ENCODE measurements at places on chromosomes 5 and 9.
A peak's percentile ranks its signal among the peaks of the same experiment; 100 is the strongest.

- DNase-seq: no peak
These were observed 138.0 kb downstream of the ADAMTSL1 start for GRCh38 chr9:18611971-18612370.

DNA sequence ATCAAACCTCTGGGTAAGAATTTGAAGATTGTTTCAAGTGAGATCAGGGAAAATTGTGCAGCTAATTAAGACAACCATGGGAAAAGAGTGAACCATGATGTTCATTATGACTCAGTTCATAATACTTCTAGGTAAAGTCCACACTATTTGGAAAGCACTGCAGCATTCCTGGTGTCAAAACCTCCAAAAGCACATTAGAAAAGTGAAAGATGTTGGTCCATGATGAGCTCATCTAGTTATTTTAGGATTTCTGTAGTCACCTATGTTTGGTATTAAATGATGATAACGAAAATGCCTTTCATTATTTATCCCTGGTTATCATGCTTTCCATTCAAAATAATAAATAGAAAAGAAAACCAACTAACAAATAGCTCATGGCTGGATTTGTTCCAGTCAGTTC lies 49.1 kb downstream of the PTCD2 start:
- DNase-seq: no peak

GRCh38 chr5:151095341-151096000 lies 14.6 kb upstream of the TNIP1 start:
- DNase-seq: no peak

DNA sequence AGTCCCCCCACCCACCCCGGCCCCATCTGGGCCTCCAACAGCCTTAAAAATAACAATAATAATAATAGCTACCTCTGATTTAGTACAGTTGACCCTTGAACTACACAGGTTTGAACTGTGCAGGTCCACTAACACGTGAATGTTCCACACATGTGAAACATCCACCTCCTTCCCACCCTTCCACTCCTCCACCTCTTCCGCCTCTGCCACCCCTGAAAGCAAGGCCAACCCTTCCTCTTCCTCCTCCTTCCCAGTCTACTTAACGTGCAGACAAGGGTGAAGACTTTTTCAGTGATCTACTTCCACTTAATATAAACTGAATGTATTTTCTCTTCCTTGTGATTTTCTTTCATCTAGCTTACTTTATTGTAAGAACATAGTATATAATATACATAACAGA lies 10.8 kb downstream of the PDGFRB start:
- no peak for DNase-seq

DNA sequence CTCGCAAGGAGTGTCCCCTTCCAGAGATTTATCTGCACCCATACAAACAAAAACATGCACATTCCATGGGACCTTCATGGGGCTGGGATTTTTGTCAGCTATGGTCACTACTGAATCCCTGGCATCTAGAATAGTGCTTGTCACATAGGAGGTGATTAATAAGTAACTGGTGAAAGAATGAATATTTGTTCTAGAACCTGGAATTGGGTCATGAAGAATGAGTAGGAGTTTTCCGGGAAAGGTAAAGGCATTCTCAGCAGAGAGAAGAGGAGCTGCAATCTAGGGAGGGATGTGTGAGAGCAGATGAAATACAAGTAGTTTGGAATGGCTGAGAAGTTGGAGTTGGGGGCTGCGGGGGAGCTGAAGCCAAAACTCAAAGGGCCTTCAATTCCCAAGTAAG lies 2.8 kb upstream of the LMAN2 start:
- DNase-seq: no peak

GRCh38 chr5:91491229-91491628 lies 108.1 kb upstream of the ARRDC3 start:
- no peak for DNase-seq

- no peak for DNase-seq
These were observed 208.4 kb downstream of the PDE4D start for GRCh38 chr5:59685191-59685530.

- DNase-seq: peak; percentile 51
These were observed 40.6 kb upstream of the ZNG1F start for GRCh38 chr9:41229408-41230401.

- DNase-seq: no peak
These were observed 34.8 kb downstream of the HMGXB3 start for GRCh38 chr5:150035139-150035895.

GRCh38 chr9:130987738-130988399 lies 21.1 kb upstream of the LAMC3 start:
- no peak for DNase-seq

DNA sequence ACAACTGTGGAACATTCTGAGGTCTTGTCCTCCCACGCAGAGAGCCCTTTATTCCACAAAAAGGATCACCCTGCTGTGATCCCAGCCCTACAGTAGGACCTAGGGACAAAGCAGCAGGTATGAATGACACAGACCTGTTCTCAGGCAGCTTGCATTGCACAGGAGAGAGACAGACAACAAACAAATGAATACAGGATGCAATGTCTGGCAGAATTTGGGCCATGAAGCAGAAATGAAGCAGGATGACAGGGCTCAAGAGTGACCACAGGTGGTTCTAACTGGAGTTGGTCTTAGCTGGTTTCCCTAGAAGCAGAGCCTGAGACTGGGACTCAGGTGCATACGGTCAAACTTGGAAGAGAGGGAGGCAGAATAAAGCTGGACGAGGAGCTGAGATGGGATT lies 388.8 kb downstream of the CDK5RAP2 start:
- DNase-seq: no peak

DNA sequence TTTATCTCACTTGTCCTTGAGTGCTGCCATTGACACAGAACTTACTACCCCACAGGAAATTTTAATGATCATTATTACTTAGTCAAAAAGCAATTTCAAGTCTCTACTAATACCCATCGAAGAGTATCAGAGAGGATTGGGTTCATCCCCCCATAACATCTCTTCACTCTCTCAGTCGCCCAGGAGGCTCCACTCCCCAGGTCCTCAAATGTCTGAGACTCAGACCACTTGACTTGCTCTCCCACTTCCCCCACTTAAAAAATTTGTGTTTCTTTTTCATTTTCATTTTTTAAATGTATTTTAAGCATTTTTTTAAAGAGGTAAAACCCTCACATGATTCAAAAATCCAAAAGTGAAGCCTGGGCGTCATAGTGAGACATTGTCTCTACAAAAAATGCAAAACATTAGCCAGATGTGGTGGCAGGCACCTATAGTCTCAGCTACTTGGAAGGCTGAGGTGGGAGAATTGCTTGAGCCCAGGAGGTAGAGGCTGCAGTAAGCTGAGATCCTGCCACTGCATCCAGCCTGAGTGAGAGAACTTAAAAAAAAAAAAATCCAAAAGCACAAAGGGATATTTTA lies 56.8 kb upstream of the TRAF1 start:
- no peak for DNase-seq

DNA sequence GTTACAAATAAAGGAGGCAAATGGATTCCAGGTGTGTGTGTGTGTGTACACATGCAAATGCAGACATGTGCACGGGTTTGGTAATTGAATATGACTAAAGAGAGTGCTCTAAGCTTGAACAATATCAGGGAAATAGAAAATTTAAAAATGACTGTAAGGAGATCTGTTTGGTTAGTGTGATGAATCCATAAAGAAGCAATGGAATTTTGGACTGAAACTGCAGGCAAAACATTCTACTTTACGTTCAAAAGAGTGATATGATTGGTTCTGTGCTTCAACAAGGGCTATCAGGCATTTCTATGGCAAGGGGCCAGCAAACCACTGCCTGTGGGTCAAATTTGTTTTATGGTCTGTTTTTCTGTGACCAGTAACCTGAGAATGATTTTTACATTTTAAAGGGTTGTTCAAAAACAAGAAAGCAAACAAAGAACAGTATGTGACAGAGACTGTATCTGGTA lies 332.8 kb upstream of the KLF9 start:
- no peak for DNase-seq

- peak; percentile 12 for DNase-seq
These were observed 46.7 kb downstream of the IL31RA start for GRCh38 chr5:55897905-55898304.

- no peak for DNase-seq
These were observed 79.8 kb downstream of the KLF4 start for GRCh38 chr9:107409581-107410389.

DNA sequence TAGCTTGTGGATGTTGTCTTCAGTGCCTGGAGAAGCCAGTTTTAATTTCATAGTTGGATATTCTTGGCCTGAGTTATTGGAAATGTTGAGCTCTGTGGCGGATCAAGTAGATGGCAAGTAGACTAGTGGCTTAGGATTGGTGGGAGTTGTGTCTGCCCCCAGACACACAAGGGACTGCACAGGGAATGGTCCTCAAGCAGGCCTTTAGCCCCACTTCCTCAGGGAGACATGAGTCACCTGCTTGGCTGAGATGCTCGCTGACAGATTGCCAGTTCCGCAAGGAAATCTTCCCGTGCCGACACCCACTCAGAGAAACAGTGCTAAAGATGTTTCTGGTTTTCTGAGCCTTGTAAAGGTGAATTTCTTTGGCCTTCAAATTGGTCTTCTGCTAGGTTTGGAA lies 18.8 kb upstream of the CATSPER3 start:
- DNase-seq: no peak

- no peak for DNase-seq
These were observed 7.1 kb downstream of the SYNPO start for GRCh38 chr5:150647275-150648251.

GRCh38 chr5:67133776-67134175 lies 62.8 kb downstream of the CD180 start:
- DNase-seq: no peak

GRCh38 chr9:97545486-97545885 lies 44.0 kb downstream of the TMOD1 start:
- DNase-seq: no peak

DNA sequence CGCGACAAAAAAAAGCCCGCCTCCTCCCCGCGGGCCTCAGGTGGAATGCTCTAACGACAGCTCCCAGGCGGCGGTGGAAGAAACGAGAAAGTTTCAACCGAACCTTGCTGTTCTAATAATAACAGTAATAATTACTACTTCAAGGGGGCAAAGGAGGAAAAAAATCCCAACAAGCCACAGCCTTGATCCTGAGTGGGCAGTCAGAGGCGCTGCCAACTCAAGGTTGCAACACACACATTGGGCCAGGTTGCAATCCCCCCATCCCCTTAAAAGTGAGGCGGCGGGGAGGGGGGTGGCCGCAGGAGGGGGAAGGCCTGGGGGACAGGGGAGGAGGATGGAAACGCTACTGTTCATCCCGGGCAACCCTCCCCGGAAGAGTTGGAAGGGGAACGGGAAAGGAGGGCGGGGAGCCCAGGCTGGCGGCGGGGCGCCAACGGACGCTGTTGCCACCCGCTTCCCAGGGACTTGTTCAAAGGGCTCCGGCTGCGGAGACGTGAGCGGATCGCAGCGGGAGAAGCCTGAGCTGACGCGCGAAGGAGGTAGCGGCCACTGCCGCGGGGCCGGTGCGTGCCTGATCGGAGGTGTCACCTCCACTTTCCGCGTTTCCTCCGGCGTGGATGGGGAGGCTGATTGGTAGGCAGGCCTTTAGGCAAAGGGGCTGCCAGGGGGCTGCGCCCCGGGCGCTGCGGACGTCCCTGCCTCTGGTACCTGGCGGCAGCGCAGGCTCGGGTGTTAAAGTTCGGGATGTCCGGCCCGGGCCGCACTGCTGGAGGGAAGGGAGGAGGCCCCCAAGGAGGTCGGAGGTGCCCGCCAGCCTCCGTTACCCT lies 647 bp downstream of the SMARCA2 start:
- DNase-seq: peak; percentile 51

DNA sequence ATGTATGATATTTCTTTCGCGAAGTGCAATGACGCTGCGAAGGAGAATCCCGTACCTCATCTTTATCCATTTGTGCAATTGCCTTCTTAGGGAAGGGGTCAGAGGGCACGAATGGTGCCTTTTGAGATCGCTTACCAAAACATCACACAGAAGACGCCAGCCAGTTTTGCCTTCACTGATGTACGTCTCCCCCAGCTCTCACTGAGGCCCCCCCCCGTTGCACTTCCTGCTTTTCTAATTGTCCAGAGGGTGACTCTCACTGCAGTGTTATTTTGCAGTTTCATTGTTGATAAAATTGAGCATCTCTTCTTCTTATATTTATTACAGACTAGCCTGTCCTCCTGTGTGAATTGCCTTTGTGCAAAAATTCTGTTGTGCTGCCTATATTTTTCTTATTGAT lies 39.0 kb upstream of the CACNA1B start:
- DNase-seq: no peak

DNA sequence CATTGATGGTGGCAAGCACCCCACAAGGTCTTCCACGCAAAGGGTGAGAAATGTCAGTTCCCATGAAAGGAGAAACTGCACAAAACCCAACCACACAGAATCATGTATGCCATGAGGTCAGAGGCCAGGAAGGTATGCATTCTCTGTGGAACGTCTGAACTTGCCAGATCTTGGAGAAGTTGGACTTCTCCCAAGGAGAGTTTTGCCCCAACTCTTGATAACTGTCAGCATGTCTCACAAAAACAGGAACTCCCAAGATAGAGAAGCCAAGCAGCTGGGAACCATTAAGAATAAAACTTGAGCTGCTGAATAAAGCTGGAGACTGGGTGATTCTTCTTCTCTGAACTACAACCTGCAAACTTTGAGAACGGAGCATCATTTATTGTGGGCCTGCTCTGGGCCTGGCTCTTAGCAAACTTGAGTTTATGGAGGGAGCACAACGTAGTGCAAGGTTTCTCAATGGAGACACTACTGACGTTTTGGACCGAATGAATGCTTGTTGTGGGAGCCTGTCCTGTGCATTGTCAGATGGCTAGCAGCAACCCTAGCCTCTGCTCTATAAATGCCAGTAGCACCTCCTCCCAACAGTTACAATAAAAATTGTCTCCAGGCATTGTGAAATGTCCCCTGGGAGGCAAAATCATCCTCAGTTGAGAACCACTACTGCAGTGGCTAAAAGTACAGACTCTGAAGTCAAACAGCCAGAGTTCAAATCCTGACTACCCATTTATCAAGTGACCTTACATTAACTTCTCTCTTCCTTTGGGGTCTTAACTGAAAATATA lies 193.5 kb downstream of the ACTL7B start:
- no peak for DNase-seq

DNA sequence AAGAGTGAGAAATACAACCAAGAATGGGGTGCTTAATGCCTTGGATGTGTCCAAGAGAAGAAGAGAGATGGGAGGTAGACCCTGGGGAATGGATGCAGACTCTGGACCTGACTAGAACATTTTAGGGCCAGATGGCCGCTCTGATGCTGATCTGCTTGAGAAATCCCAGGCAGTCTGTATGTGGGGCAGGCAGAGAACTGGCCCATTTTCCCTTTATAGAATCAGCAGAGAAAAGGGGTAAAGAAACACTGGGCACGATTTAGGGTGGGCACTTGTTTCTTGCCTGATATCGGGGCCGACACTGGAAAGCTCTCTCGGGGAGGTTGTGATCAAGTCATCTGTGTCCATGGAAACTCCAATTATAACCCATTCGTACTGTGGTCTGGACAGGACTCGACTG lies 118.5 kb upstream of the FSTL4 start:
- DNase-seq: no peak

- no peak for DNase-seq
These were observed 1.3 kb upstream of the EXOSC2 start for GRCh38 chr9:130692321-130692720.

GRCh38 chr9:3507395-3508077 lies 18.3 kb downstream of the RFX3 start:
- DNase-seq: no peak

DNA sequence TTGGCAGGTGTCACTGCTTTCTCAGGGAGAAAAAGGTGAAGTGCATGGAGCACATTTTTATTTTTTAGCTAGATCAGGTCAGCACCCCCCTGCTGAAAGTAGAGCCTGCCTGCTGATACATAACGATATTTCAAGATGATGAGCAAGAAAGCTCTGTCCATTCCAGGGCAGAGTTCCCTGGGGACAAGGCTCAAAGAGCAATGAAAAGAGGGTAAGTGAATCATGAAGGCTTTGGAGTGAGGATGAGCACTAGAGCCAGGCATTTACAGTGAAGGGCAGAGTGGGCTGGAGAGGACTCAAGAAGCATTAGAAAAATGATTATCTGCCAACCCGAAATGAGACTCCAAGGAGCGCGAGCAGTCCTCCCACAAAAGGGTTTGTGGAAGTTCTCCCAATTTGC lies 345.7 kb downstream of the TLE4 start:
- no peak for DNase-seq

All from CD4-positive, alpha-beta memory T cell (primary cell).